EH (cell line): ENCODE measurements at places on chromosomes 2 and 18.
A peak's percentile ranks its signal among the peaks of the same experiment; 100 is the strongest.

GRCh38 chr18:52353589-52353988 is 13.6 kb downstream of the DCC start:
- no peak for DNase-seq

DNA sequence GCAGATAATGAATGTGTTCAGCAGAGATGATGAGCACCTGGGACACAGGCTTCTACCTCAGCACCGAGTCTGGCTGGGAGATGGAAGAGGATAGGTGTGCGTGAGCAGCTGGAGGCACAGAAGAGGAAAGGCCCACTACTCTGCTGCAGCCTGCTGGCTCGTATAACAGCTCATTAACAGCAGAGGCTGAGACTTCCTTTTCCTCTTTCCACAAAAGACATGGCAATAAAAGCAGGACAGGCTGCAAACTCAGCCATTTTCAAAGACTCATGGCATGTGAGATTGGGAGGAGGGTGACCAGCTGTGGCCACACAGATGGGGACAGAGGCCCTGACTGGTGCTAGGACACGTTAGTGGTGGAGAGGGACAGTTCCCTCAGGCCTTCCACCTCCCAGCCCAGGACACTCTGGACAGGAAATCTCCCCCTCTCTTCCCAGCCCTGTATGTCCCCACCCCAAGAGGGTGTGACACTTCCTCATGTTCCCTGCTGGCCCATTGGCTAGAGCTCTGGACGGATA is 60.3 kb downstream of the CACNB4 start:
- DNase-seq = no peak

- peak; percentile 63 for DNase-seq
Measured at GRCh38 chr18:11310476-11311086, 161.2 kb upstream of the PIEZO2 start.

- no peak for DNase-seq
Measured at GRCh38 chr2:121258051-121258450, 27.0 kb downstream of the TFCP2L1 start.

DNA sequence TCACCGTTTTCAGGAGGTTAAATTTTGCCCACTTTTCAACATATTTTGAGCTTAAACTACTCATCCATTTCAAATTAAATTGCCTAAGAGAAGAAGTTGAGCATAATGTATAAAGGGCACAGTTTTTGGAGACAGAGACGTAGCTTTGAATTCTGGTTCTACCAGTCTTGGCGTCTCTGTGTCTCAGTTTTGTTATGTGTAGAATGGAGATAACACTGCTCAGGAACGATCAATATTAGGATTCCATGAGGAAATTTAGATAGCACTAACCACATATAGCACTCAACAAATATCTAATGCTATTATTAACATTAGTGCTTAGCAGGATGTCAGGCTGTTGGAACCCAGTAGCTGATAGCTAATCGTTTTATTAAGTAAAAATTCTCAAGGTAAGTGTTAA is 40.4 kb upstream of the GATA6 start:
- no peak for DNase-seq

DNA sequence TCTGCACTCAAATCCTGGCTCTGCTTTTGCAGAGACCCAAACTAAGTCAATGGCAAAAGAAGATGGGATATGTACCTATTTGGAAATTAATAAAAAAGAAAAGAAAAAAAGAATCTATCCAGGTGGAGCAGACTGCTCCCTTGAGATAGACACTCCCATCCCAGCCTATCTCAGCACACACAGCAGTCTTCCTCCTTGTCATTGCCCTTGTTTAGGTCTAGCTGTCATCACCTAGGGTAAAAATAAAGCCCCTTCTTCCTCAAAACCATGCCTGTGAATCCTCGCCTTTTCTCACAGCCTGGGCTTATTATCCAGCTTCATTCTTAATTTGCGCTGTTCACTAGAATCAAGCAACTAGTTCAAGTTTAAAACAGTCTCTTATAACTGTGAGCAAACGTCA is 30.7 kb upstream of the ACSL3 start:
- DNase-seq = no peak

- no peak for DNase-seq
Measured at GRCh38 chr2:7694076-7694985, 777.1 kb downstream of the RNF144A start.

DNA sequence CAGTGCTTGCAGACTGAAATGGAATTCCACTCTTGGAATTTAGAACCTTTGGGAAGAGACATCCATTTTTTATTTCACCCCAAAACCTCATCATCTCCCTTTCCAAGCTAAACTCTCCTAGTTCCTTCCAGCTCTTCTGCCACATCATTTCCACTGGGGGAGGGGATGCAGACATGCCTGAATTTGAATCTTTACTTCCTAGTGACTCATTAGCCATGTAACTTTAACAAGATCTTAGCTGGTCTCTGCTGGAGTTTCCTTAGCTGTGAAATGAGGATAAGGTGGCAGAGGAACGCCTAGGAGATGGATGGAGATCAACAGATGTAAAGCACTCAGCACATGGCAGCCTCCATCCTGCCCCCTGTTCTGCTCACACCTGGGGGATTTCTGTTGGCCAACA is 266.8 kb downstream of the EN1 start:
- peak; percentile 32 for DNase-seq

DNA sequence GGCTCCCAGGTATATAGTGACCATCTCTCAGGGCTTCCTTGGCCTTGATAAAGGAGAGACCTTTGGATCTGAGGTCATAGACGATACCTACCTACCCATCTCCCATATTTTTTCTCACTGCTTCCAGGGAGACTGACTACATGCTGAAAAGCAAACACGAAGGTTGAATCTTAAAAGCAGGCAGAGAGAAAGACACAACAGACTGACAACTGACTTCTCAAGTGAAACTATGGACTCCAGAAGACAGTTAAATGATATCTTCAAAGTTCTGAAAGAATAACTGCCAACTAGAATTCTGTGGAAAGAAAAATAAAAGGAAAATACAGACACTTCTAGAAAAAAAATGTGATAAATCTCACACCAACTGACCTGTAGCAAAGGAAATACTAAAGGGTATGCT is 76.5 kb upstream of the HAAO start:
- DNase-seq = no peak

DNA sequence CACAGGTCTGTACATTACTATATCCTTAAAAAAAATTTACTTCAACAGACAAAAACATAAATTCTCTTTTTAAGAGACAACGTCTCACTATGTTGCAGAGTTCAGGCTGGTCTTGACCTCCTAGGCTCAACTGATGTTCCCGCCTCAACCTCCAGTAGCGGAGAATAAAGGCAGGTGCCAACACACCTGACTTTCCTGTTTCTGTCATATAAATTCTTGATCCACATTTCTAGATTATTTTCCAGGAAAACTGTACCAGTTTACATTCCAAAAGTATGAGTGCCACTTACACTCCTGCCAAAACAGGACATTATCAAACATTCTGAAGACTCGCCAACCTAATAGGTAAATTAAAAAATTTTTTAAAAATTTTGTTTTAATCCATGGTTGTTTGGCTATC is 48.6 kb downstream of the PUM2 start:
- no peak for DNase-seq
